ENCODE measurements at places on chromosomes 3 and 15.

- no peak for DNase-seq
Observed at GRCh38 chr3:141499284-141499683, 12.5 kb downstream of the RASA2 start.

DNA sequence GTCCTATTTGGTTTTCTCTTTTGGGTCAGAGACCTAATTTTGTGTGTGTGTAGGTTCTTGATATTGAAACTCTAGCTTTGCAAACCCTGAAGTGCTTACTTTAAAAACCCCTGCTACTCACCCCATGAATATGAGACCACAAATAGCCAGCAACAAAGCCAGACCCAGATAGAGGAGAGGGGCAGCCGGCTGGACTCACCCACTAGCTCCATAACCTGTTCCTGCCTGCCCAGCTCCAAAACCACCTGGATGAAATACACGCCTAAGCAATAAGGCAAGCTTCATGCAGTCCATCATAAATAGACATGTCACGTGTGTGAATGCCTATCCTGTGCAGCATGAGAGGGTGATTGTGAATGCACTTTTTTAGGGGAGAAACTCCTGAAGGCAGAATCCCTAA is 3.7 kb upstream of the TXNRD3 start:
- DNase-seq: no peak

DNA sequence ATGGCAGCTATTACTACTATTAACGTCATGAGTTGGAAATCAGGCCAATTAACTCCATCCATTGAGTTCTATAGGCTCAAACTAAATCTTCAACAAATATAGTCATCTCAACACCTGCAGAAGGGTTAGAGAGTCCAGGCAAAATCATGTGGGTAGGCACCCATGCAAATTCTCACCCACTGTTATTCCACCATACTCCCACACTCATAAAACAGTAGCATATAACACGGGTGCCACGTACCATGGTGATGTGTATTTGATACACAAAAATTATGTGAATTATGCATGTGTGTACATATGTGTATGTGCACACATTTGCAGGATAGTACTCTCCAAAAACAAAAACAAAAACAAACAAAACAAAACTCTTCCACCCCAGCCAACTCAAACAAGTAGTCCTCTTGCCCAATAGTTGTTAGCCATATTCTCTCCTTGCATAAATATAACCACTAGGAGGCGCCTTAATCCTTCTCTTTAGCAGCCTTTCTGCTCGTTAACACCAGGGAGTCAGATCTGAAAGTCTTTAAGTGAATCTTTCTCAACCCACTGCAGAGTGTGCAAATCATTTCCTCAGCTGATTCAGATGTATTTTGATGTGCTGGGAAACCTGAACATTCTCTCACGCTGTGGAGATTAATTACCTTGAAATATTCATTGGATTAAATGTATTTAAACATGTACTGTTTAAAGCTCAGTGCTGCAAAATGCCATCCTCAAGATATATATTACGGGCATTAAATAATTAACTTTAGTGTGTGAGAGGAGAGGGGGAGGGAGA is 38.0 kb upstream of the COPB2 start:
- no peak for DNase-seq

- DNase-seq: no peak
Observed at GRCh38 chr3:95971573-95971972, 842.8 kb upstream of the EPHA6 start.

GRCh38 chr3:103057003-103057402 is 622.2 kb downstream of the ZPLD1 start:
- no peak for DNase-seq

GRCh38 chr15:99507504-99508310 is 58.1 kb upstream of the MEF2A start:
- no peak for DNase-seq

GRCh38 chr15:66862940-66863335 is 160.9 kb downstream of the SMAD6 start:
- peak; percentile 66 for DNase-seq

GRCh38 chr15:58348095-58348812 is 83.5 kb upstream of the LIPC start:
- DNase-seq: no peak

DNA sequence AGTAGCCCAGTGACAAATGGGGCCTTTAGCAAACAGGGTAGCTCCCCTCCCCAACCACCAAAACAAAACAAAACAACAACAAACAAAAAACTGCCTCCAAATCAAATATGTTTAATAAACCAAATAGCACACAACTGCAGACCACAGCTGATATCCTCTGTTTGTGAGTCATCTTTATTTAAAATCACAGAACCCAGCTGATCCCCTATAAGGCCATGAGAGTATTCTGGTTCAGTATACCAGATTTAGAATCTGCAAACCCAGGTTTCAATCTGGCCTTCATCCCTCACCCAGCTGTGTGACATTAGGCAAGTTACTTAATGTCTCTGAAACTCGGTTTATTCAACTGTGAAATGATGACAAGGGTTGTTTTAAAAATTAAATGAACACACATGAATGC is 124.5 kb downstream of the SUCLG2 start:
- no peak for DNase-seq

DNA sequence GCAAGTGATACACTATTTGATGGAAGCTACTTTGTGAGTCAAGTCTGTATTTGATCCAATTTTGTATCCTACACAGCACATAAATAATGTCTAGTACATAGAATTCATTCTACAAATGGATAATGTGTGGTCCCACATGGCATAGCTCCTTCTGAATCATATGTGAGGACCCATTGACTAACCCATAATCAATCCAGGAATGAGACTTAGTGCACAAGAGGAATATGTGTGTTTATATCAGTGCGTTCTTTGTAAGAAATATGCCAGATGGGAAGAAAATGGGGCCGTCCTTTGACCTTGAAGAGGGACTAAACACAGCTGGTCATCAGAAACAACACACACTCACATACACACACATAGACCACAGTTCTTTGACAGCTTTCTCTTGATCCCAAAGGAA is 282.7 kb upstream of the SEMA6D start:
- DNase-seq: no peak

DNA sequence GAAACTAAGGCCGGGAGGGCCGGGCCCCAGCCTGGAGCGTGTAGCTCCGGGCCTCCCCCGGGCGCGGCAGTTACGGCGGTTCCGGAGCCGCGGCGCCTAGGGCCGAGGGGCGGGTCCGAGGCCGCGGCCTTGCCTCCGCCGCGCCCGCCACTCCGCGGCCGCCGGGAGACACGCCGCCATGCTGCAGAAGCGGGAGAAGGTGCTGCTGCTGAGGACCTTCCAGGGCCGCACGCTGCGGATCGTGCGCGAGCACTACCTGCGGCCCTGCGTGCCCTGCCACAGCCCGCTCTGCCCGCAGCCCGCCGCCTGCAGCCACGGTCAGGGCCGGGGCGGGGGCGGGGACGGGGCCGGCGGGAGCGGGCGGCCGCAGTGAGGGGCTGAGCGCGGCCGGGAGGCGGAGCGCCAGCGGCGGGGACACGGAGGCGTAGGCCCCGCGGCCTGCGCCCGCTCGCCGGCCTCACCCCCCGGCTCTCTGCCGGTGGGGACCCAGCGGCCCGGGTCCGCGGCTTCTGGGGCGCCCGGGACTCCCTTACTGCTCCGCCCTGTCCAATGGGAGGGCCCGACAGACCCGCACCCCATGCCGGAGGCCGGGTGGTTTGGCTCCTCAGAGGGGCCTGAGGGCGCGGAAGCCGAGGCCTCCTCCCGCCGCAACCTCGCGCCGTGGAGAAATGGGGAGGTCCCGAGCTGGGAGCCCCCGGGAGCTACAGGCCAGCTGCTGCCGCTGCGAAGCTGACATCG is at the start of gene DIS3L:
TSS of gene DIS3L (plus strand) at position 150 of the 738 bp plus-strand sequence. CDS start at position 179, 29 bp downstream.
- DNase-seq: peak; percentile 53

DNA sequence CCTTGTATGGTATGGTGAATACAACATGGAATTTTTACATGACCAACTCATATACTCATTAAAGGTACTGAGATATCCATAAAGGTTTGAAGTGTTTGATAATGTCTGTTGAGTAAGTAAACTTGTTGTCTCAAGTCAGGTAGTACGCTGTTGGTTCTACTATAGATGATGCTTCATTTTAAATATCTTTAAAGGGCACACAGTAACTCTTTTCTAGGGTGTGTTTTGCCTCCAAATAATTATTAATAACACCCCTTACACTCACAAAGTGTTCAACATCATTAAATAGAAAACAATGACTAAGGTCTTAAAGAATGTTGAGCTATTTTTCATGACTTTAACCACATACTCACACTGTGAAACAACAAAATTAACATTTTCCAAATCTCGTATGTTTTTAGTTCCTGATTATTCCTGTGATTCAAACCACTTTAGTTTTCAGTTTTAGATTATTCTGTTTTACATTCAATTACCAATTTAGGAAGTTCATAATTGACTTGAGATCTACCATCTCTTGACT is 220.0 kb upstream of the NANOGP8 start:
- DNase-seq: no peak

DNA sequence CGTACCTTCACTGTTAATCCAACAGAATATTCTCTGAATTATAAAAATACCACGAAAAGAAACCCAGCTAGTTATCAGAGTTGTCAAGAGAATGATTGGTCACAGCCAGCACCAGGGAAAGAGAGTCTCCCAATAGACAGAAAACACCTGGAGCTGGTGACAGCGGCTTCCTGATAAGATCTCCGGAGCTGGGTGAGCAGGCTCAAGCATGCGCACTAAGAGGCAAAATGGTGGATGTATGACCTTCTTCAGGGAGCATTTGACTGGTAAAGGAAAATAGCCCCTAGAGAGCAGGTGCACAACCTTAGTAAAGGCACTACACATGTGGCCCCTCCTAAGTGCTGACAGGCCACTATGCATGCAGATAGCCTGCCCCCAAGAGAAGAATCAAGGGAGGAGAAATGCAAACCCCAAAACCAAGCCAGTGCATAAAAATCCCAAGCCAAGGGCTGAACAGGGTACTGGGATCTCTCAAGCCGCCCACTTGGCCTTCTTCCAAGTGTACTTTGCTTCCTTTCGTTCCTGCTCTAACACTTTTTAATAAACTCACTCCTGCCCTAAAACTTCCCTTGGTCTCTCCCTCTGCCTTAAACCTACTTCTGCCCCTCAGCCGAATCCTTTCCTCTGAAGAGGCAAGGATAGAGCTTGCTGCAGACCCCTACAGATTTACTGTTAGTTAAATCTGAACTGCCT is 93.2 kb downstream of the UACA start:
- no peak for DNase-seq

GRCh38 chr3:183980403-183980802 is 37.3 kb downstream of the ABCC5 start:
- no peak for DNase-seq

DNA sequence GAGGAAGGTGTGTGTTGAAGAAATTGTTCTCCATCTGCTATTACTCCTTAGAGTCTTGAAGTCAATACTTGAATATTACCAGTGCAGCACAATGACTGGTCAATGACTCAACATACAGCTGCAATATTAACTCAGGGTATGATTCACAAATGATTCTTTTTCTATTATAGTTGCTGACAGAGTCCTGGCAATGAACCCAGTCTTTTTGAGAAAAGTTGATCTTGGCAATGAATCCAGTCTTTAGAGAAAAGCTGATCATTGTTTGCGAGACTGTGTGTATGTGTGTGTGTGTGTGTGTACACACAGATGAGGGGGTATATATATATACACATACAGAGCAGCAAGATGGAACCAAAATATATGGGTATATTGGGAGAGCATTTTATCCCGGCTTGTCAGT is 315.1 kb downstream of the ZNF385D start:
- DNase-seq: no peak

GRCh38 chr15:82558502-82558901 is 18.2 kb upstream of the RPS17 start:
- no peak for DNase-seq

- no peak for DNase-seq
Observed at GRCh38 chr3:10395671-10396070, 74.8 kb upstream of the SEC13 start.

- DNase-seq: no peak
Observed at GRCh38 chr3:168615493-168616020, 519.8 kb upstream of the GOLIM4 start.

DNA sequence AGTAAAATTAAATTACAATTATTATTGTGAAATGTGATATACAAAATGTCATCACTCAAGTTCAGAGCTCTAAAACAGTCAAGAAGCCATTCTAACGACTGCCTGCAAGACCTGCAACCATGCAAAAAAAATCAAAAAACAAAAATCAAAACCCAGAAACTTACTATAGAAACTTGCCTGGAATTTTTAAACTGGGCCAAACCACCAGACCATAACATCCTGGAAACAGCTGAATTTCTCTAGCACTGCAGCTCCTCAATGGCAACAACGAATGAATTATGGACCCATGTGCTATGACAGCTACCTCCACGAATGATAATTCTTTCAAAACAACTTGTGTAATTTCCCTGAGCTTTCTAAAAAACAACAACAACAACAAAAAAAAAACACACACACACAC is 130.0 kb upstream of the KCNMB2 start:
- DNase-seq: no peak

DNA sequence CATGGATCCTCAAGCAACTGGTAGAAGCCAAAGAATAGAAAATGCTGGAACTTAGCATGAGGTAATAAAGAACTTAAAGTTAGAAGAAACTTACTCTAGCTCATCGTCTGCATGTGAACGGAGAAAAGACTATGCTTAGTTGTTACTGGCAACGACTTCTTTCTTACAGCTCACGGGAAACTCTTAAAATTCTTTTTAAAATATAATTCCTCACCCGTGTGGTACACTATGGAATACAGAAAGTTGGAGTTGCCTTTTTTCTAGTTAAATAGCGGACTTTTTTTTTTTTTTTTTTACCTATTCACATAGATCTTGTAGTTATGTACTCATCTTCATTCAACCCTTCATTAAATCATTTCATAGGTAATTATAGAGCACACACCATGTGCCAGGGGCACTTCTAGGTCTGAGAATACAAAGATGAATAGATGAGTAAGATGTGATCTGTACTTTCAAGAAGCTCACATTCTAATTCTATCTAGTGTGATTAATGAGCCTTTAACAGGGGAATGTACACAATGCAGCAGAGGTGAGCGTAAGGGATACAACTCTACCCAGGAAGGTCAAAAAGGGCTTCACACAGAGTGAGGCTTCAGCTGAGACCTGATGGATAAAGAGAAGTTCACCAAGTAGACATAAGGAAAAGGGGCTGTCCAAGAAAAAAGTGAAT is 18.4 kb upstream of the KCNMB2 start:
- DNase-seq: no peak

DNA sequence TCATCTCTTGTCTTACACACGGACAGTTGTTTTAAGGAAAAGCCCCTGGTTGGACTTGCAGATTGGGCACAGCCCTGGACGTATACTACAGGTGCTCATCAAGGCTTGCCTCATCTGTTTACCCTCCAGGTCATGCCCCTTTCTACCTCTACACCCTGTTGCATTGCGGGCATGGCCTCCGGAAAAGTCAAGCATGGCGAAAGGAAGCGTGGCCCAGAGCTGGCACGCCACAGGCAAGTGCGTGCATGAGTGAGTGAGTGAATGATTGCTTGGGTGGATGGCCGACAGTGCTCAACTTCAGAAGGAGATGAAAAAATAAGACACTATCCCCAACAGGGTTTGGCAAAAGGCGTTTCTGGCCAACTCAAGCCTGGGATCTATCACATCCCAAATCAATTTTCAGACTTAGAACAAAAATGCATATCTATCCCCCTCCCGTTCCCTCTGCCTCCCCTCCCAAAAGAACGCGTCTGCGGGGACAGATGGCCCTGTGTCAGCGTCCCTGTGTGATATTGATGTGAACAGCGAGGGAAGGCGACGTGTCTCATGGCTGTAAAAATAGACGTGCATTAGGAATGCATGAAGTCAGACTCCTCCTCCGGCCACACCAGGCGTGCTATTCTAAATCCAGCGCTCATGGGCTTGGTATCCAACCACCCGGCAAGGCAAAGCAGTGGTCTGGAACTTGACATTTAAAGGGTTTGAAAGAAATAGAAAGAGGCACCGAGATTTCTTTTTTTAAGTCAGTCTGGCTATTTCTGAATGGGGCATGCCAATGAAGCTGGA is 96.0 kb downstream of the RPLP1 start:
- no peak for DNase-seq
